Psoas muscle (tissue), 8 donors: ENCODE measurements at places on chromosomes 6 and 20. TPM values are rescaled to one million over a fixed set of nuclear protein-coding genes. Genes with fewer than 3 reads are reported as not detected.

DNA sequence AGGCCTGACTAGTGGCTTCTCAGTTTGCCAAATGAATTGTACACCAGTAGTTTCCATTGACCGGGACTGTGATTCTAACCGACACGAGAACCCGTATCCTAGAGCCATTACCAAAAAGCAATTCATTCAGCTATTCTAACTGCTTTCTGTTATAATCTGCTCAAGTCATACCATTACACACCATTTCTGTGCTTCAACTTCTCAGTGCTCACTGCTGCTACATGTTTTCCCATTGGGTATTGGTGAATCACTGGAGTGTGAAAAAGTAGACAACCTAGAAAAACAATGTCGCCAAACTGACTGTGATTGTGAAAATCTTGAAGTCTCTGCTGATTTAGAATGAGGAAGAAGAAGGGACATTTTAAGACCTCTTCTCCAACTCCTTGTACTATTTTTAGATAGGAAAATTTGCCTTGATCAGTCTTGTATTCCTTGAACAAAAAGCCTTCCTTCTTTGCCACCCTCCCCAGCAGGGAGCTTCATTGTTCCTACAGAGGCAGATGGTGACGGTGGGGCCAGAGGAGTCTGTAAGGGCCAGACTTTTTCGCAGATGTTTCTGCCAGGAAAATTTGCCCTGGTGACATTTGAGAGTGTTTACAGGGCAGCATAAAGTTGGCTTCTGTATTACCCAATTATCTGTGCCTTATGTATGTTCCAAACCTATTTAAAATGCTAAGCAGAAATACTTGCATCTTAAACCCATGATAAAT is 31.7 kb upstream of the MAP3K4 start:
- no peak for DNase-seq

DNA sequence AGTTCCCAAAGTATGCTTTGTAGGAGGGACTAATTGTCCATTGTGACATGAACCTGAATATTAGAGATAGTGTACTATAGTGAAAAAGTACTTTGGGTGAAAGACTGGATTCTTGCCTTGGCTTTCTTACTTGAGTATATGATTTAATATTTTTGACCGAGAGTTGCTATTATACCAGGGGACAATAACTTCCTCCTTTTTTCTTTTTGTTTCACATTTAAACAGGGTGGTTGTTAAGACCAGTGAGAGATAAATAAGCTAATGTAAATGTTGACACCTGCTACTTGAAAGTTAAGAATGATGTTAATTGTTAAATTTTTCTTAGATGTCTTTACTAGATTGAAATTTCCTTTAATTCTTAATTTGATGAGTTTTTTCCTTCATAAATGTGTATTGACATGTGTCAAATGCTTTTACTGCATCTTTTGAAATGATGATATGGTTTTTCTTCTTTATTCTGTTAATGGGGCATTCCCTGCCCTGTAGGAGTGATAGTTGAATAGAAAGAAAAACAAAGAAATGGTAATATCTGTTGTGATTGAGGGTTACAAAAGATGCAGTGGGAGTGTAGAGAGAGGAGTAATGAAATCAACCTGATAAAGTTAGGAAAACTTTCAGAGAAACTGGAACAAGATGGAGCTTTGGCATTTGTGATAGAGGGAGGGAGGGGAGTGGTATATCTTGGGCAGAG is 48.4 kb downstream of the ZFAND3 start:
- no peak for DNase-seq

Gene PSMB9
- 10.1 TPM for total RNA-seq

DNA sequence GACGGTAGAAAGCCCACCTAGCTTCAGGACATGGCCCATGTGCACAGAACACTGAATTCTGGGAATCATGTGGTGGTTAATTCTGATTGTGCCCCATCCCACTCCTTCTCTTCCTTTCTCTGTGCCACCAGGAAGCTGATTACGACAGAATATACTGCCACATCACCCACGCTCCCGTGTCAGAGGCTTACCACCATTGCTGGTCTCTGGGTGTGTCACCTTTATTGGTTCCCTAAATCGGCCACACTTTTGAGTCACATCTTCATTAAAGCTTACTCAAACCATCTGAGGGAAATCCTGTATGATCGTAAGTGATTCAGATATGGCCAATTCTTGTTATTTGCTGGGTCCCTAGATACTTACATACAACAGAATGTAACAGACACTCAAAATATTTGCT is 3.1 kb downstream of the TRMT6 start:
- no peak for DNase-seq

DNA sequence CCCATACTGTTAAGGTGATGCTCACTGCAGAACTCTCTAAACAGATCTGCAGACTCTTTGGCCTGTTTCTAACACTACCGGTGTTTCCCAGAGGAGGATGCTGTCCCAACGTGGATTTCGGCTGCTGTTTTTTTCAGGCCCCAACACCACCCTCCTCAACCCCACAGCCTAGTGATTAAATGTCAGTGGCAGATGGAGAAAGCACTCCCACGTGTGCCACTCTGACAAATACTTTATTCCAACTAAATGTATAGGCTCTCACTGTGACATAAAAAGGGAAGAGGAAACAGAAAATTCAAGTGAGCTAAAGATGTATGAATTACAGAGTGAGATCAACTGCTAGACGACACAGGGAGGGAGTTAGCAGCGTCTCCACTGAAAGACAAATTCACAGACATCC is 3.6 kb downstream of the TBC1D20 start:
- DNase-seq, result no peak

GRCh38 chr6:127204281-127204680 is 62.4 kb upstream of the RNF146 start:
- DNase-seq, result no peak

GRCh38 chr20:24422091-24422760 is 47.2 kb upstream of the SYNDIG1 start:
- no peak for DNase-seq

DNA sequence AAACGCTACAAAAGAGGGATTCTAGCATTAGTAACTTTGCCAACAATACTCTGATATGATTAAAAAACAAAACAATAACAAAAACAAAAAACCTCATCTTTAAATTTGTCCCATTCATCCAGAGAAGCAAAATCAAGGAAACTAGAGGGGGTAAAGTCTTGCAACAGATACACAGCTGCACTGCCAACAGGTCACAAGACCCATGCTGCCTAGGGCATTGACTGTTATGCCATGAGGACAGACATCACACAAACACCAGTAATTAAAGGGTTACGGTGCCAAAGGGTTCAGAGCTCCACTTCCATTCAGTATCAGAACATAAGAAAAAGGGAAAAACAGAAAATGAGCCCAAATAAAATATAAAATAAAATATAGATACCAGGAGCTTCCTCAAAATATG is 1.6 kb downstream of the TBC1D20 start:
- no peak for DNase-seq

GRCh38 chr6:4932228-4932903 is 71.5 kb downstream of the RPP40 start:
- no peak for DNase-seq

DNA sequence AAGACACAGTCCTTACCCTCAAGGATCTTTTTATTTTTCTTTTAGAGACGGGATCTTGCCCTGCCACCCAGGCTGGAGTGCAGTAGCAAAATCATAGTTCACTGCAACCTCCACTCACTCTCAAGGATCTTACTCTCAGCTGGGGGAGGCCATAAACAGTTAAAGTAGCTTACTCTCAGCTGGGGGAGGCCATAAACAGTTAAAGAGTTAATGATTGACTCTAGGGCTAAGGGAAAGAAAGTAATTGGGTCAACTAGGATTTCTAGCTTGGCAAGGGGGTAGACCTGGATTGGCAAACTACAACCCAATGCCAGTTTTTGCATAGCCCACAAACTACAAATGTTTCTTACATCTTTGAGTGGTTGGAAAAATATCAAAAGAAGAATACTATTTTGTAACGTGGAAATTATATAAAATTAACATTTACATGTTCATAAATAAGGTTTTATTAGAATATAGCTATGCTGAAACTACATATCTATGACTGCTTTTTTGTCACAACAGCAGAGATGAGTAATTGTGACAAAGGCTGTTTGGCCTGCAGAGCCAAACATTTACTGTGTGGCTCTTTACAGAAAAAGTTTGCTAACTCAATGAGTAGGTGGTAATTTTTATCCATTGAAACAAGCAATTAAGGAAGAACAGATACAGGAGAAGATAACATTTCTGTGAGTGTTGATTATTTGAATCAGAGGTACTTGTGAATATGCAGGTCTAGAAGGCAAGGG is 46.4 kb downstream of the PTPRA start:
- no peak for DNase-seq

- DNase-seq, result no peak
Measured at GRCh38 chr6:155143029-155143577, 120.7 kb upstream of the CLDN20 start.

Gene GPR31
- not detected for total RNA-seq

DNA sequence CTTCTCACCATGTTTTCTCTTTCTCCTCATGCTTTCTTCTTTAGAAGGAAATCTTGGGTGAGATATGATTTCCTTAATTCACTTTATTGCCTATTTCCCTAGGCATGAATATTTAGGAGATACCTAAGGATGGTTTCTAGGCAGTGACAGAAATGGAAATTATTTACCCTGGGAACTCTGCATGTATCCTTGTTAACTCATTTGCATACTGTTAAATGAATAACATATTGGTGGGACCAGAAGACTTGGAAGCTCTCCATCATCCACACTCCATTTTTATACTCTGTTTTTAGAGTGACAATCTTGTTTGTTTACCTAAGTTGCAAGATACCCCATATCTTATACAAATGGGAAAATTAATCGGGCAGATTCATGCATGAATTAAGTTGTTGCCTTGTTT is 285.7 kb downstream of the RNF144B start:
- no peak for DNase-seq

DNA sequence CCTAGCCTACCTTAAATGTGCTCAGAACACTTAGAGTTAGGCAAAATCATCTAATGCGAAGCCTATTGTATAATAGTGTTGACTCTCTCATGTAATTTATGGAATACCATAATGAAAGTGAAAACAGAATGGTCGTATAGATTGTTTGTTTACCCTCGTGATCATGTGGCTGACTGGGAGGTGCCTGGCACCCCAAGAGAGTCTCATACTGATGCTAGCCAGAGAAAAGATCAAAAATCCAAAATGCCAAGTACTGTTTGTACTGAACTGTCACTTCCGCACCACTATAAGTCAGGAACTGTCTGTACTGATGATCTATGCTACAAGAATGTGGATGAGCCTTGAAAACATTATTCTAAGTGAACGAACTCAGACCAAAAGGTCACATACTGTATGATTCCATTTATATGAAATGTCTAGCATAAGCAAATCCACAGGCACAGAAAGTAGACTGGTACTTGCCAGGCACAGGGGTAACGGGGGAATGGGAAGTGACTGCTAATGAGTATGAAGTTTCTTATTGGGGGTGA is 22.4 kb downstream of the ZMYND8 start:
- DNase-seq, result peak; percentile 58

Gene ENPP4
- total RNA-seq, result 19.1 TPM

- DNase-seq, result peak; percentile 34
Measured at GRCh38 chr6:116511424-116512110, at the start of gene CALHM5. TSS of gene CALHM5 (plus strand) at chr6:116511639. CDS start at chr6:116511697, 58 bp downstream.

- no peak for DNase-seq
Measured at GRCh38 chr6:1418471-1419191, 29.3 kb downstream of the FOXF2 start.

GRCh38 chr20:58045579-58045978 is 182.9 kb downstream of the ANKRD60 start:
- DNase-seq, result no peak

- DNase-seq, result no peak
Measured at GRCh38 chr6:121522265-121522664, 86.8 kb downstream of the GJA1 start.

DNA sequence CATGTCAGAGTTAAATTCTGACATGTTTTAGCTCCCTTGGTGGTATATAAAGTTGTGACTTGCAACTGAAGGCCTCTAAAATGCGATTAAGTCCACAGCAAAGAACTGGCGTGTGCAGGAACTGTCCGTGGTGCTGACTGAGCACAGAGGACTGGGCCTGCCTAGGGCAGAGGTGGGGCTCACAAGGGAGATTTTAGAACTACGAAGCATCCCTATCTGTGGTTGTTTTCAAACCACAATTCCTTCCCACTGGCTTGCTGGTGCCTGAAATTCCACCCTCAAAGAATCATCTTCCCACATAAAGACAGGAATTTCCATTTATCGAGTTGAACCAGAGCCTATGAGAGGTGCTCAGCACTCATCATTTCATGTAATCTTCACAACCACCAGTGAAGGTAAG is 30.1 kb downstream of the RIMS4 start:
- no peak for DNase-seq

- no peak for DNase-seq
Measured at GRCh38 chr20:17505636-17506517, 25.3 kb downstream of the BFSP1 start.

DNA sequence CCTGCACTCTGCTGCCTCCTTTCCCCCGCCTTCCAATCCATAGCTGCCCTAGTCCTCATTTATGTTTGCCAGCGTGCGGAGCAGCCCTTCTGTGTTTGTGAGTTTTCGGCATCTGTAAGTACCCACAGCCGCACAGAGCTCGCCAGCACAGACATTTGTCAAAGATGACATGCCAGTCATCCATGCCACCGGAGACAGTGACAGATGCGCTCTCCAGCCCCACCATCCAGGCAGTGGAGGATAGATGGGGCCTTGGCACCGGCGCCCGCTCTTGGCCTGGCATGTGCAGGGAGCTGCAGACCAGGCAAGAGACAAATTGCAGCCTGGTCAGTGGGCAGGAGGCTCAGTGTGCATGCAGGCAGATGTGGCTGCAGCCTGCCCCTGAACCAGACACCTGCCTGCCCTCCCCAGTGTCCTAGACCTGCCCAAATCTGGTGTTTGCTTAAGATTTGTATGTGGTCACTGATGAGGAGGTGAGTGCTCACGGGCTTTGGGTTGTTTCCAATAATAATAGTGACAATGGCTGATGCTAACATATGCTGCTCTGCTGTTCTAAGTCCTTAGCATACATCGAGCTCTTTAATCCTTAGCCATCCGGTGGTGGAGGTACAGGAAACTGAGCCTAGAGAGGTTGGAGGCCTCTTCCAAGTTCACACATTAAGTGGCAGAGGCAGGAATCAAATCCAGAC is 78.1 kb downstream of the UNC5CL start:
- DNase-seq, result peak; percentile 14

Gene BPIFB1
- total RNA-seq, result not detected

DNA sequence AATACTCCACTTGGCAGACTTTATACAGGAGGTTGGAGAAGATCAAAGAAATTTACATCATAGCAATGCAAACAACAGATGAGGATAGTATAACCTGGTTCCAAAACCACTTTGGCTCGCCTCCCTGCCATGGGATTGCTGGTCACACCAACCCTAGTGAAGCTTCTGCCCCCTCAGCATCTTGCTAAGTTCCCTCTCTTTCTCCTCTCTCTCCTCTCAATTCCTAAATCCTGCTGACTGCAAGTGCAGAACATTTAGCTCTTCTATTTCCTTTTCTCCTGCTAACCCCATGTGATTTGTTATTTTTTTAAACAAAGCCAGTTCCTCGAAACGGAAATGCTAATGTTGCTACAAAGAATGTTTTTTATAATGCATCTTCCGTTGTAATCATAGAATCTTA is 50.3 kb upstream of the LY86 start:
- DNase-seq, result no peak

GRCh38 chr6:10205892-10206291 is 209.0 kb downstream of the TFAP2A start:
- DNase-seq, result no peak

Gene PXDC1
- 9.8 TPM for total RNA-seq
